Mesangial cell (primary cell): ENCODE measurements at places on chromosomes 3 and 15. TPM values are rescaled to one million over a fixed set of nuclear protein-coding genes. Genes with fewer than 3 reads are reported as not detected.

Gene FBXW12
- 0.25 TPM in 1 of 2 replicates, not detected in the other for total RNA-seq

Gene EFHB
- 2.7 TPM in 1 of 2 replicates, not detected in the other for total RNA-seq

Gene SLC6A1
- total RNA-seq: not detected in 2 replicates

Gene VEPH1
- total RNA-seq: 14.8 and 17.5 TPM in 2 replicates

Gene LXN
- 15.5 and 82.9 TPM in 2 replicates for total RNA-seq

Gene AVEN
- total RNA-seq: 7.5 and 16.0 TPM in 2 replicates

Gene ABI3BP
- total RNA-seq: 0.49 and 1.0 TPM in 2 replicates

Gene COL6A5
- under 0.01 and 0.89 TPM in 2 replicates for total RNA-seq

Gene KLHL25
- total RNA-seq: 5.2 and 7.8 TPM in 2 replicates

Gene FBXL22
- 0.33 and 0.63 TPM in 2 replicates for total RNA-seq

Gene ADAMTS17
- total RNA-seq: 0.13 and 0.98 TPM in 2 replicates

Gene POTEB2
- not detected in 2 replicates for total RNA-seq

Gene MANF
- 28.8 and 79.7 TPM in 2 replicates for total RNA-seq

Gene ULK3
- 18.6 and 31.4 TPM in 2 replicates for total RNA-seq

Gene AHSG
- not detected in 2 replicates for total RNA-seq

Gene SERPINI1
- 0.89 and 0.98 TPM in 2 replicates for total RNA-seq

Gene CISH
- total RNA-seq: 2.9 and 5.3 TPM in 2 replicates

Gene CCNB2
- total RNA-seq: 11.5 and 150 TPM in 2 replicates

Gene NECTIN3
- total RNA-seq: 19.0 and 29.5 TPM in 2 replicates

Gene LRCH3
- 15.3 and 19.1 TPM in 2 replicates for total RNA-seq

Gene TGM5
- total RNA-seq: not detected in 2 replicates

Gene DZIP1L
- 13.0 and 16.9 TPM in 2 replicates for total RNA-seq

Gene CFAP161
- total RNA-seq: not detected in 2 replicates

Gene MUC4
- 0.25 TPM in 1 of 2 replicates, not detected in the other for total RNA-seq

Gene PEX11A
- total RNA-seq: 4.7 and 8.2 TPM in 2 replicates

Gene GLDN
- total RNA-seq: under 0.01 TPM in 1 of 2 replicates, not detected in the other

Gene CFAP20DC
- total RNA-seq: 2.8 and 5.9 TPM in 2 replicates

Gene ZNF774
- total RNA-seq: 0.33 and 1.5 TPM in 2 replicates

Gene ACOX2
- 2.0 and 2.2 TPM in 2 replicates for total RNA-seq

Gene DAZL
- total RNA-seq: not detected in 2 replicates

Gene REC114
- not detected in 2 replicates for total RNA-seq

Gene GDPGP1
- 7.9 and 8.1 TPM in 2 replicates for total RNA-seq

Gene SST
- 1.5 and 198 TPM in 2 replicates for total RNA-seq

Gene ANKRD63
- not detected in 2 replicates for total RNA-seq

Gene STARD9
- total RNA-seq: 3.4 and 6.8 TPM in 2 replicates

Gene LSAMP
- 9.8 and 20.9 TPM in 2 replicates for total RNA-seq

Gene NANOGP8
- not detected in 2 replicates for total RNA-seq

Gene CAMK2N2
- 0.16 and 0.38 TPM in 2 replicates for total RNA-seq

Gene ACKR4
- total RNA-seq: not detected in 2 replicates

Gene OXTR
- 5.7 and 29.3 TPM in 2 replicates for total RNA-seq

Gene STXBP5L
- under 0.01 TPM in 1 of 2 replicates, not detected in the other for total RNA-seq

Gene IFT57
- 16.8 and 34.2 TPM in 2 replicates for total RNA-seq

Gene SAMD7
- not detected in 2 replicates for total RNA-seq

Gene EOMES
- total RNA-seq: not detected in 2 replicates

Gene SLC6A20
- 0.49 and 2.4 TPM in 2 replicates for total RNA-seq

Gene GCNT3
- total RNA-seq: 1.6 TPM in 2 replicates

Gene PPP1R14D
- total RNA-seq: not detected in 2 replicates

Gene GOLGA8G
- total RNA-seq: not detected in 2 replicates
